Lung (tissue), 17 donors: ENCODE measurements at places on chromosomes 1 and 21. TPM values are rescaled to one million over a fixed set of nuclear protein-coding genes. Genes with fewer than 3 reads are reported as not detected.

- H3K36me3 ChIP-seq = peaks cover 14% of the 10 kb centered on the region
- H3K27me3 ChIP-seq = no peaks in the 10 kb centered on the region
These were observed 55.2 kb upstream of the KIF1B start for GRCh38 chr1:10155087-10155712.

Gene RUNX3
- polyA plus RNA-seq = 6.8 TPM

Gene PPIAL4G
- 0.02 TPM for polyA plus RNA-seq

Gene RPF1
- 35.2 TPM for polyA plus RNA-seq
